Activated T-cell treated with anti-CD3 and anti-CD28 coated beads for 48 hours (primary cell): ENCODE measurements at places on chromosomes 12 and 14.

- DNase-seq = no peak
Measured at GRCh38 chr12:124727264-124727800, 136.3 kb downstream of the SCARB1 start.

GRCh38 chr12:107668320-107669098 lies 17.1 kb upstream of the PWP1 start:
- DNase-seq = no peak

DNA sequence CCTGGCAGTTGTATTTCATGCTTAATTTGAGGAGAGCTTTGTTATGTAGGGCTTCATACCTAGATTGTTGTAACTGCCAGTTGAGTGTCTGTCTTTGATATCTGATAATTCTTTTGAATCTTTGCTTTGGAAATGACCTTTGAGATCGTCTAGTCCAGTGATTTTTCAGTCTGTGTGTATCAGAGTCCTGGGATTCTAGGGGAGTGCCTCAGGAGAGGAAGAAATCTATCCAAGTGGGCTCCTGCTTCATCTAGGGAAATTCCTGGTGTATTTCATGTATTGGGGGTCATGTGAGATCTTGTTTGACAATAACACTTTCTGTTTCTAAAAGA lies 98.6 kb downstream of the FIGNL2 start:
- no peak for DNase-seq

GRCh38 chr12:54935235-54935951 lies 49.2 kb downstream of the TESPA1 start:
- peak; percentile 36 for DNase-seq

GRCh38 chr12:114500775-114501473 lies 95.0 kb upstream of the TBX5 start:
- no peak for DNase-seq

DNA sequence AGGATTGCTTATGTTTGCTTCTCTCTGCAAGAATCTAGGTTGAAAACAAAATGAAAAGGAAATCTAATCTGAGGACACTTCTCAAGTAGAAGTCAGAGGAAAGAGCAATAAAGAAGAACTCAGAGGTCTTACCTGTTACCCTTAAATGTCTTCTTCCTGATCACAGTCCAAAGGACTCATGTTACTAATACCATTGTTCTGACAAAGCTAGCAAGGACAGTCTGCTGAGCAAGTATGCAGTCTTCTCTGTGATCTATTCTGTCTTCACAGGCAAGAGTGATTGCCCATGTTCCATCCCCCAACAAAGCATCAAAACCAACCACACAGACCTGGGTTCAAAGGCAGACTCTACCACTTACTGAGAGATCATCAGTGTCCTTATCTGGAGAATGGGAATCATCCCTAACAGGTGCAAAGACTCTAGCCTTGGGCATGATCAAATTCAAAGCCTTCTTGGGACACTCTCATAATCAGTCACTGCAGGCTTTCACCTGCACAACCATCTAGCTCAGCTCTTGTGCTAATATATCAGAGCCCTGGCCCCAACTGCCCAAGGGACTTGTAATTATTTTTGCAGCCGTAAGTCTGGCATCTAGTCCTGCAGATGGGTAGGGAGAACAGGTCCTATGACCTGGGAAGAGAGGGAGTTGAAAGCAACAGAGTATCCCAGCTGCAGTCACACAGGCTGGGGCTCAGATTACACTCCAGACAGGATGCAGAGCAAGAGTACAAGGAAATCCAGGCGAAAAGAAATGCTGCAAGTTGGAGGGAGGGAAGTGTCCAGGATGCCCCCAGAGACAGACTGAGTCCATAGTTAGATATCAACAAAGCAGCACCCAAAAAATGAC lies 97.9 kb upstream of the NUDT4 start:
- no peak for DNase-seq

- no peak for DNase-seq
Measured at GRCh38 chr12:118063576-118064391, 2.8 kb upstream of the WSB2 start.

- no peak for DNase-seq
Measured at GRCh38 chr14:32306549-32306948, 22.5 kb upstream of the AKAP6 start.

- DNase-seq = no peak
Measured at GRCh38 chr14:61677479-61677878, 17.8 kb upstream of the HIF1A start.

GRCh38 chr14:65255029-65255545 lies 152.8 kb upstream of the MAX start:
- DNase-seq = no peak

- no peak for DNase-seq
Measured at GRCh38 chr12:127613056-127613455, 653.9 kb upstream of the TMEM132C start.

DNA sequence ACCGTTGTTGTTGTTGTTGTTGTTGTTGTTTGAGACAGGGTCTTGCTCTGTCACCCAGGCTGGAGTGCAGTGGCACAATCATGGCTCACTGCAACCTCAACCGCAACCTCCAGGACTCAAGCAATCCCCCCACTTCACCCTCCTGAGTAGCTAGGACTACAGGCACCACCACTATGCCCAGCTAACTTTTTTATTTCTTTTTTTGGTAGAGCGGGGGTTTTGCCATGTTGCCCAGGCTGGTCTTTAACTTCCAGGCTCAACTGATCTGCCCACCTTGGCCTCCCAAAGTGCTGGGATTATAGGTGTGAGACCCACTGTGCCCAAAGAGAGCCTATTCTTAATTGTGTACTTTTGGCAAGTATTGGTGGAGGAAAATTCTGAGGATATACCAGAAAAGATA lies 25.7 kb downstream of the MOK start:
- DNase-seq = no peak

DNA sequence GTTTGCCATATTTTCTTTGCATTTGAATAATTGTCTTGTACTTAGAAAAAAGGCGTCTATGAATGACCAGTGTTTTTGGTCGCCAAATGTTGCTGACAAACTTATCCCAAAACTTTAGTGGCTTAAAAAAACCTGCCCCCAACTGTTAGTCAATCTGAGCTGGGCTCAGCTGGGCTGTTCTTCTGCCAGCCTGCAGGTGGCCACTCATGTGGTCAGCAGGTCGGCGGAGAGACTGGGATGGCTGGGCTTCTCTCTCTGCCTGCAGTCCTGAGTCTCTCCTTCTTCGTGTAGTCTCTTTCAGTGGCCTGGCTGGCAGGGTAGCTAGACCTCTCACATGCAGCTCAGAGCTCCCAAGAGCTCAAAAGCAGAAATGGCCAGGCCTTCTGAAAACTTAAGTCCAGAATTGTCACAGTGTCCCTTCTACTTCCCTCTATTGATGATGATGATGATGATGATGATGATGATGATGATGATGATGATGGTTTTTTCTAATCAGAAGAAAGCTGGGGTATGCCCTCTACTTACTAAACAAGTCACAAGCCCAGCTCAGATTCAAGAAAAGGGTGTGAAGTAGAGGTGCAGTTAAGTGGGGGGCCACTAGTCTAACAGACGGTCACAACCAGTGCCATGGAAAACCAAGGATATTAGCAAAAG lies 87.9 kb downstream of the PTPN11 start:
- DNase-seq = no peak

- DNase-seq = no peak
Measured at GRCh38 chr12:68370006-68370590, 37.9 kb upstream of the MDM1 start.
